ENCODE measurements at places on chromosomes 3 and 15.

DNA sequence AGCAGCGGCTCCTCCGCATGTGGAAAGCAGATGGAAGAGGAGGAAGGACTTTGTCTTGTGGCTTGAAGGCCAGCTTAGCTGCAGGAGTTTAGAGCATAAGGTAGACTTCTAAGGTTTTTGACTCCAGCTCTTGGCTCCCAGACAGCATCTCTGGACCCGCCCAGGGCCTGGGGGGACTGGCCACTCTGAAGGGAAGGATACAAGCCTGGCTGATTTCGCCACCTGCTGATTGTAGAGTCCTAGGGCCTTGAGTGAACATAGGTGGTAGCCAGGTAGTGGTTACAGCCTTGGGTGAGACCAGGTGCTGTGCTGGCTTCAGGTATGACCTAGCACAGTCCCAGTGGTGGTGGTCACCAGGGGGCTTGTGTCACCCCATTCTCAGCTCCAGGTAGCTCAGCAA is 48.4 kb upstream of the RPL35A start:
- DNase-seq, result no peak

DNA sequence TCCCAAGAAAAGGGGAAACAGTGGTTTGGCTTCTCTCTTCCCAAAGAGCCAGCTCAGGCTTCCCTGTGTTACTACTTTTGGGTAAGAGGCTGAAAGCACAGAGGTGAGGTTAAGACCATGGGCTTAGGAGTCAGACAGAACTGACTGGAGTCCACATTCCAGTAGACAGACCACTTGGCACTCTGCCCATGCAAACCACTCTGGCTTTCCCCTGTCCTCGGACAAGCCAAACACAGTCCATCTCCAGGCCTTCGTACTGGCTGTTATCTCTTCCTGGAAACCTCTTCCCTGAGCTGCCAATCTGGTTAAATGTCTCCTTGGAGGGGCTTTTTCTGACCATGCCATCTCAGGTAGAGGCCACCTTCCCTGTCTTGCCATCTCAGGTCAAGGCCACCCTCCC is 53.1 kb upstream of the FAM3D start:
- DNase-seq, result no peak

GRCh38 chr3:112346491-112347122 is 13.7 kb downstream of the CD200 start:
- DNase-seq, result no peak

- no peak for DNase-seq
Observed at GRCh38 chr3:81763001-81763400, 1.6 kb upstream of the GBE1 start.

- no peak for DNase-seq
Observed at GRCh38 chr15:93331545-93332167, 242.6 kb upstream of the RGMA start.

DNA sequence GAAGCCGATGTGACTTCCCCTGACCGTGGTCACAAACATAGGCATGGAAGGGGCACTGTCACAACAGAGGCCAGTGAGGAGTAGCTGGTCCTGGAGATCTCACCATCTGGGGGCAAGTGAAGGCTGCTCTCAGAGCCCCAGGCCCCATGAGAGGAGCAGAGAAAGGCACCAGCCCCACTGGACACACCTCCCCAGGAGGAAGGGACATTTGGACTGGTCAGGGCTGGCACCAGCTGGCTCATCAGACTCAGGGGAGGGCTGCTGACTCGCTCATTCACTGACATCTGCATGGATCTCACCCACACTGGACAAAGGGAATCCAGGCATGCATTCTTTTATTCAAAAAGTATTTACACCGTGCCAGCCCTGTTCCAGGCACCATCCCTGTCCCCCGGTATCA is 26.8 kb downstream of the ESYT3 start:
- no peak for DNase-seq

DNA sequence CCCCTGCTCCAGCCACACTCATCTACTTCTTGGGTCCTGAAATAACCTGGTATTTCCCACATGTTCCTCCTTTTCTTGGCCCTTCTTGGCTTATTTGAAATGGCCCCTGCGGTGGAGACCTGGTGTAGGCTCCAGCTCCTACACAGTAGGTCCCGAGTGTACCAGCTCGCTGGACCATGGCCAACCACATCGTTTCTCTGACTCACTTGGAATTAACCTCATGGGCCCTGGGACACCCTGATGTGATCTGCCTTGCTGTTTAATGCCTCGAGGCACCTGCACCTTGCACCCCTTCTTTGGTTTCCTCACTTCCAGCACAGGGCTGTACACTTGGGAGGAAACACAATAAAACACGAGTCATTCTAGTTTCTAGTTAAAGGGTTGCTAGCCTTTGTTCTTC is 60.3 kb downstream of the FEM1B start:
- DNase-seq, result no peak

GRCh38 chr3:65539616-65540015 is 499.1 kb downstream of the MAGI1 start:
- DNase-seq, result no peak

DNA sequence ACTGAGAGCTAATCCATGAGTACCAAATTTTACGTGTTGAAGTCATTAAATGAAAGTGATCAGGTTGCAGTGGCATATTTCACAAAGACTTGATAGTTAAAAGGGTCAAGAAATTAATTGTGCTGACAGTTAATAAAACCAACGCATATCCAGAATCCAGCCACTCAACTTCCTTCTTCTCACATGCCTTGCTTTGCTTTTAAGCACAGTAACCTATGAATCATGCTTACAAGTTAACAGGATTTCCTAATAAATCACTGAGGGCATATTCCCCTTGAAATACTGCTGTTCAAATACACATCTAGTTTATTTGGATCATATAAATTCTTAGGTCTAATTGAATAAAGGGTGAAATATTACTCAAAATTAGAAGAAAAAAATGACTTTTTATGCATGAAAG is 801.5 kb upstream of the EPHA6 start:
- no peak for DNase-seq

GRCh38 chr3:174215456-174215855 is 643.7 kb upstream of the NAALADL2 start:
- no peak for DNase-seq

- no peak for DNase-seq
Observed at GRCh38 chr15:66290518-66290917, 2.9 kb upstream of the DIS3L start.

GRCh38 chr15:76185716-76186115 is 125.6 kb downstream of the ETFA start:
- peak; percentile 12 for DNase-seq

DNA sequence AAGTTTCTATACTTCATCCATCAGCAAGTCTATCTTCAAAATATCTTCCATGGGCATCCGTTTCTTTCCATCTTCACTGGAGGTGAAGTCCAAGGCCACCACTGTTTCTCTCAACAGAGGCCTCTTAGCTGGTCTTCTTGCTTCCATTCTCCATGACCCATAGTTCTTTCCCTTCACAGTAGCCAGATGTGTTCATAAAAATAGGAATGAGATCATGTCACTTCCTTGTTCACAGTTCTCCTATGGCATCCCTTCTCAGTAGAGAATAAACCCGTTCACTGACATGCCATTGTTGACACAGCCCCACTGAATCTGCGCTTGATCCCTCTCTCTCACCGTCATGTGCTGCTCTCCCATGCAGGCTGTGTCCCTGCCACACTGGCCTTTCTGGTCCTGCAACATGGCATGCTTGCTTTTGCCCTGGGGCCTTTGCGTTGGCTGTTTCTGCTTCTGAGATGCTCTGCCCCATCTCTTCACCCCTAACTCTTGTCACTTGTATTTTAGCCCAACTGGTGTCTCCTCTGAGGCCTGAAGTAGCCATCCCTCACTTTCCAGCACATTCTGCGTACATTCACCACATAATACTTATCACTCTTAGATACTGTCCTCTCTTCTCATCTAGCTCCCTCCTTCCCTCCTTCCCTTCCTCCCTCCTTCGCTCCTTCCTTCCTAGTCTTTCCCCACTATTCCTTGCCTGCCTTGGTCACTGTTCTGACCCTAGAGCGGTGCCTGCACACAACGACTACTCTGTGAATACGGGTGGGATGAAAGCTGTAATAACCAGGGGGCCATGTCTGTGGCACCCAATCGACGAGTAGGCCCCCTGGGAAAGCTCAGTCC is 42.0 kb downstream of the STARD5 start:
- no peak for DNase-seq

DNA sequence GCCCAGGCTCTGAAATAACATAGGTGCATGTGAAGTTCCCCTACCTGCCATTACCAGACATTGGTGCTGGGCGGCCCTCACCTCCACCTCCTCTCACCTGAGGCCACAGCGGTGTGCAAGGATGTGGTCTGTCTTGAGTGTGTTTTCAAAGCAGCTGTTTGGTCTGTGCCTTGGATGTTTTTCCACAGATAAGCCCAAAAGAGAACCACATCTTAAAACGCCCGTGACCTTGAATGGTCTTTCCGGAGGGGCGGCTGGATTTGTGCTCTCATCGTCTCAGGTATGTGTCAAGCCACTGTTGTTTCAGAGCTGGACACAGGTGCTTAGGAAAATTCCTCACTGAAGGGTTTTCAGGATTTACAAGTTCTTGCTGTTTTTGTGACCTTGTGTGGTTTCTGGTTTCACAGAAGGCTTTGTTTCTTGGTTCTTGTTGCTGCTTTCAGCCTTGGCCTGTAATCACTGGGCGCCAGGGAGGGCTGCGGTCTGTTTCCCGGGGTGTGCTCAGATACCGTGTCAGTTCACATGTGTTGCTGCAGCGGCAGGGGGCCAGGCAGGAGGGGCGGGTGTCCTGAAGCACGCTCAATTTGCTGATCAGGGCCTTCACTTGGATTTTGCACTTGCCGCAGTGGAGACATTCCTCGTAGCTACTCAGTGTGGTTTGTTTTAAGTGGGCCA is 128.4 kb downstream of the IGF1R start:
- no peak for DNase-seq

- DNase-seq, result peak; percentile 23
Observed at GRCh38 chr15:56207092-56207491, 36.6 kb downstream of the RFX7 start.

DNA sequence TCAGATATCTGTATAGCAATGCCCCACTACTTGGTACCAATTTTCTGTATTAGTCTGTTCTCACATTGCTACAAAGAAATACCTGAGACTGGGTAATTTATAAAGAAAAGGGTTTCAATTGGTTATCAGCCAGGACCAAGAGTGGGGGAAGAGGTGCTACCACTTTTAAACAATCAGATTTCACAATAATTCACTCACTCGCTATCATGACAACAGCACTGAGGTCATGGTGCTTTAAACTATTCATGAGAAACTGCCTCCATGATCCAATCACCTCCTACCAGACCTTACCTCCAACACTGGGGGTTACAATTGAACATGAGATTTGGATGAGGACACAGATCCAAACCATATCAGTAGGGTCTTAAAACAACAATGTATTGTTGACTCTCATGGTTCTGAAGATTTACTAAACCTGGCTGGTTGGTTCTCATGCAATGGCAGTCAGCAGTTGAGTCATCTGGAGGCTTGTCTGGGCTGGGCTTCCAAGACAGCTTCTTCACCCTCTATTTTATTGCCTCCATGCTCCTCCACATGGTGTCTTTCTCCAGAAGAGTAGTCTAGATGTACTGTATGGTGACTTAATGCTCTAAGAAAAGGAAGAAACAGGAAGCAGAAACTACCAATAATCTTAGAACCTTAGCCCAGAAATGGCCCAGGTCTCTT is 21.2 kb upstream of the TM4SF4 start:
- no peak for DNase-seq

Data from CD4-positive, alpha-beta T cell treated with Interleukin-4 for 4 hours (primary cell).